ENCODE measurements at places on chromosomes 12 and 14.

- DNase-seq: no peak
These were observed 136.1 kb downstream of the KICS2 start for GRCh38 chr12:64085996-64086395.

- DNase-seq: no peak
These were observed 24.6 kb upstream of the NCOR2 start for GRCh38 chr12:124592050-124592449.

GRCh38 chr12:84603484-84604248 lies 308.9 kb downstream of the SLC6A15 start:
- no peak for DNase-seq

DNA sequence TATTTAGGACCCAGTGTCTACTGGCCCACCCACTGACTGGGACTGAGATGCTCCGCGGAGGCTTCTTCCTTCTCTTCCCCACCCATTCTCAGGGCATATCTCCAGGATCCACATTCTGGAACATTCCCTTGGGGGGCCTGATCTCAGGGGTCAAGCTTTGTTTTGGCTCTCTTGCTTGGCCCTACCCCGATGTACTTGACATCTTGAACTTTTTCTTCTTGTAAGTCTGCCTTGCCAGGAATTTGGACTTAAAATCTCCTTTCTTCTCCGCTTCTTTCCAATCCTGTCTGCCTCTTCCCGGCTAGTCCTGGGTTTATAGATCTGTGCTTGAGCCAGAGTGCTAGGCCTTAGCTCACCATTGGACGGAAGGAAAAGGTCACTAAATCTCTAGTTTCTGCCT lies 22.1 kb downstream of the DACT1 start:
- DNase-seq: no peak

- DNase-seq: no peak
These were observed 79.7 kb upstream of the REP15 start for GRCh38 chr12:27616356-27617142.

GRCh38 chr12:106179086-106179485 lies 40.3 kb upstream of the NUAK1 start:
- DNase-seq: no peak

GRCh38 chr12:32739279-32739678 lies 16.4 kb downstream of the YARS2 start:
- no peak for DNase-seq

DNA sequence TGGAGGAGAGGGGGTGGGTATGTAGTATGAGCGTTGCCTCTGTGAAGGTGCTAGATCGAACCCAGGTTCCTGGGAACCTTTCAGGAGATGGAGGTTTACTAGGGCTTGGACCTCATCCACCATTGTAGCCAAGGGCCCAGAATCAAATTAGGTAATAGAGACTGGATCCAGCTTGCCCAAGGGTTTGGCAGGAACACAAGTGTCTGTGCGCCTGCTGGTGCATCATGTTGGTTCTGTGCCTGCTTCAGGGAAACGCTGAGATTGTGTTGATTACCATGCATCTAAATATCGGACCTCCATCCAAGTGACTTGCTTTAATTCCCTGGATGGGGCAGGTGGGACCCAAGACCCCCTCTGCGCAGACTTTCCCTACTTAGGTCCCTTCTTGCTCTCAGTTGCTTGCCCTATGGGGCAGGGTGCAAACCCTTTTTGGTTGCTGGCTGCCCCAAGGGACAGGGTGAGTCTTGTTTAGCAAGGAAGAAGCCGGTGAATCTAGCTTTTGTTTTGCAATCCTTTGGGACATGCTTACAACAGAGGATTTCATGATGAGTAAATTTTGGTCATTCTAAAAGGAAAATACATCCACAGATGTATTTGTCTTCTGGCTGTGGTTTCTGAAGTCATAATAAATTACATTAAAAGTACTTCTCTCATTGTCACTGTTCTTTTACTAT lies 189.8 kb upstream of the PRICKLE1 start:
- DNase-seq: no peak

GRCh38 chr14:34219661-34220377 lies 242.2 kb downstream of the SPTSSA start:
- no peak for DNase-seq

DNA sequence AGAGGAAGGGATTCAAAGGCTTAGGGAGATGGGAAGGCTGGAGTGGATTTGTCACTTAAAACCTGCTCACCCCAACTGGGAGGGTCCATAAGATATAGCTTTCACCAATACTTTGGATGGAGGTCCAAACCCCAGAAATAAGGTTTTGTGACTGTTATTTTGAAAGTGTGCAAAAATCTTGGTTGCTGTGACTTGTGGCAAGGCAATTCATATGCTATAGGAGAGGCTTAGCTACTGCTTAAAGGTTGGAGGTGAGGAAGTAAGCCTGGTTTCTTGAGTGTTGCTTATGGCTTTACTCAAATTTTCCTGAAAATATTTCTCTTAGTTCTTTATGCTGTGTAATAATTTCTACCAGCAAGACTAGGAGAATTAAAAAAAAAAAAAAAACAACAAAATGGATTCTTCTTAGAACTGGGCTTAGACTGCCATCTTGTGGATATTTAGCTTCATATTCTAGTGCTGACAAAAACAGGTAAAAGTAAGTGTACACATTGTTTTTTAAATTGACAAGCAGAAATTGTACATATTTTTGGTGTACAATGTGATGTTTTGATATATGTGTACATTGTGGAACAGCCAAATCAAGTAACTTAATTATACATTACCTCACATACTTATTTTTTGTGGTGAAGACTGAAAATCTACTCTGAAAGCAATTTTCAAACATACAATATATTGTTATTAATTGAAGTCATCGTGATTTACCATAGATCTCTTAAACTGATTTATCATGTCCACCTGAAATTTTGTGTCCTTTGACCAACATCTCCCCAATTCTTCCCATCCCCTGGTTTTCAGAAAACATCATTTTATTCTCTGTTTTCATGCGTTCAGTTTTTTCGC lies 23.0 kb downstream of the PDE6H start:
- DNase-seq: no peak

DNA sequence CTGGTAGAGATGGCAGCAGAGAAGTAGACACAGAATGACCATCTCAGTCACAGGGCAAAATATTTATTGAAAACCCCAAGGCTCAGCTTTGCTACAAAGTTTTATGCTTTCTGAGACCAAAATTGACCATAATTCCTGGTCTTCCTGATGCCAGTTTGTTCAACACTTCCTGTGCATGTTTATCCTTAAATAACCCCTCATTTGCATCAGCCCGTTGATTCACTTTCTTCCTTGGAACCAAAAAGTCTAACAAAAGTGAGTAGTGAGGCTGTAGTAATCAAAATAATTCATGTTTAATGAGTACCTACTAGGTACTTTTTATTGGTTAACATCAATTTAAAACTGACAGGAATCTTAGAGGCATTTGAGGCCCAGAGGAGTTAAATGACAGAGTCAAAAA lies 51.7 kb downstream of the TRHDE start:
- DNase-seq: no peak

GRCh38 chr14:100900837-100901390 lies 2.6 kb downstream of the RTL1 start:
- no peak for DNase-seq

GRCh38 chr12:131637986-131638385 lies 72.9 kb upstream of the SFSWAP start:
- no peak for DNase-seq

DNA sequence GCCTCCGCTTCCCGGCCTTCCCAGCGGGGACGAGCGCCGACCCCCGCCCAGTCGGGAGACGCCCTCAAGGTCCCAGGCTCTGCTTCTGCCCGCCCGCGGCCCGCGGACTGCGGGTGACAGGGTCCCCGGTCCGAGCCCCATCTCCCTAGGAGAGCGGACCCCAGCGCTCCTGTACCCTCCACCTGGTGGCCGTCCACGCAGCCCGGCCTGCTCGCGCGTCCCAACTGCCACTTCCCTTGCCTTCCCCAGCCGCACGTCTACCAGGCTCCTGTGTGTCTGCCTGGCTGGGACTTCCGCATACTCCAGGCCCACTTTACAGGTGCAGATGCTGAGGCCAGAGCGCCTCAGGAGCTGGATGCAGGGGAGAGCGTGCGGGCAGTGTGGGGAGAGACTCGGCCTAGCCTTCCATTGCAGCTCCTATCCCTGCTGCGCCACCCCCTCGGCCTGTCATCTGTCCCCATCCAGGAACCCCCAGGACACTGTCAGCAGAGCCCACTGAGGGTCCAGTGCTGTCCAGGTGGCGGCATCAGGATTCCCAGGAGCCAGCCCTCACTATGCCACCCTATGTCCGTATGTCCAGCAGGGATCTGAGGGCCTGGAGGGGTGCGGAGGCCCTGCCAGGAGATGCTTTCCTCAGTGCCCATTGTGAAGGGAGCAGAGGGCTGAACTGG lies 8.0 kb upstream of the ANKRD9 start:
- DNase-seq: no peak

- no peak for DNase-seq
These were observed 32.6 kb downstream of the PPP2R5E start for GRCh38 chr14:63510538-63510937.

DNA sequence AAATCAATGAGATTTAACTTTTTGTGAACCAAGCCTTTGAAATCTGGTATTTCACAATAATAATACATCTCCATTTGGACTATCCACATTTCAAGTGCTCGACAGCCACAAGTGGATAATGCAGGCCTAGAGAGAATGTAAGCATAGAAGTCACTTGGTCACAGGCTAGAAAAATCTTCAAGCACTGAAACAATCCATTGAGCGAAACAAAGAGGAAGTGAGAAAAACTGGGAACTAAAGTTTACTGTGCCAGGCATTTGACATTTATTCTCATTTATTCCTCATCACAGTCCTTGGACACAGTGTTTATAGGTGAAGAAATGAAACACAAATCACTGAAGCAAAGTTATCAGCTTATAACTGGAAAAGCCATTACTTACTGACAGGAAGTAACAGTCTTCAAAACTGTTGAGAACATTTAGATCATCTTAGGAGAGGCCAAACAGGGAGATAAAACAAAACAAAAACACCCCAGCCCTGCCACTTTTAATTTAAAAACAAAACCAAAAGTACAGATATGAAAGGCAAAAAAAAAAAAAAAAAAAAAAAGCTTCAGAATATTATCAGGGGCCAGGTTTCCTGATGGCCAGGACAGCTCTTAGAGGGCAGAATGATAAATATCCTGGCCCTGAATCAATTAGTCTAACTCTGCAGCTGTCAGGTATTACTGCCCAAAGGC lies 29.2 kb downstream of the GNS start:
- no peak for DNase-seq

GRCh38 chr14:76305268-76305826 lies 70.6 kb upstream of the ESRRB start:
- DNase-seq: no peak

- DNase-seq: no peak
These were observed 51.1 kb downstream of the TMEM260 start for GRCh38 chr14:56630707-56631106.

DNA sequence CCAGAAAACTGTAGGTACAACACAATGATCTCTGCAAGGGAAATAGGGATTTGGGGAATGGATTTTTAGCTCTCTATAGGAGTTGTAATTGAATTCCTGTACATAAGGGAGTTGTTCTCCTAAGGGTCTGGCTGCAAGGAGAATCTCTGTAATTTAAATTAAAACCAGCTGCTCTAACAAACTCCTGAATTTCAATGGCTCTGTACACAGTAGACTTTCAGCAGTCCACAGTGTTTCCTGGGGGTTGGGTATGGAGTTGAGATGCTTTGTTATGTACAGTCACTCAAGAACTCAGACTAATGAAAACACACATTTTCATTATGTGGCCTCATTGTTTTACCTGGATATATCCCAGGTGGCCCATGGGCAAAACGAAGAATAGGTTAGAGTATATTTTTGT lies 93.2 kb downstream of the NAV3 start:
- no peak for DNase-seq

DNA sequence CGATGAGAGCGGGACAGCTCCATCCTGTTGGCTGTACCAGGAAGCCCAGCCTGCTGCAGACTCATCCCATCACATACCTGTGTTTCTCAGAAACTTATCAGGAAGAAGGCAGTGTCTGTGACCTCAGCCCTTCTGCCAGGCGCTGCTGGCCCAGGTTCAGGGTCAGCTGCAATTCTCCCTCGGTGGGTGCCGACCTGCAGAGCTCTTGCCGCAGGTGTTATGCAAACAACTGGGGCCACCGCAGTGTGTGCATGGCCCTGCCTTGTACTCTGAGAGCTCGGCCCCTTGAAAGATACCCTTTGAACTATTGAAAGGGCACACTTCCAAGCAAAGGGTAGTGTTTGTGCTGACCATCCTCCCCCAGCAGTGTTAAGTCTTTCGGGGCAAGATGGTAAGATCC lies 322.2 kb upstream of the DIO3 start:
- no peak for DNase-seq

- DNase-seq: no peak
These were observed 6.0 kb downstream of the KRT2 start for GRCh38 chr12:52645982-52646381.

DNA sequence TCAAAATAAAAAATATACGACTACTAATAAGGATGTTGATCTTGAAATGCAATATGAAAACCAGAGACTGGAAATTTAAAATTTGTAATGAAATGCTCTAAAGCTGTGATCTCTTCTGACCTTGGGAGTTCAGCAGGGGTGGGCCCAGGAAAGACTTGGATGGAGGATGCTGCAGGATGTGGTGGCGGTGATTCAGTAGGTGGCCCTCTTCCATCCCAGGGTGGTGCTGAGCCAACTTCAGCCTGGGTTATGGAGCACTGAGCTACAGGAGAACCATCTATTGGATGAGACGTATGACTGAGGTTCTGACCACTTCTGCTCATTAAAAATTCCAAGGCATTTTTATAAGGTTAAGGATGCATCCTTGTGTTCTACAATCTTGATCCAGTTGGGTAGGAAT lies 6.9 kb upstream of the PDE3A start:
- DNase-seq: no peak

GRCh38 chr14:70788898-70789297 lies 20.4 kb downstream of the MAP3K9 start:
- no peak for DNase-seq

DNA sequence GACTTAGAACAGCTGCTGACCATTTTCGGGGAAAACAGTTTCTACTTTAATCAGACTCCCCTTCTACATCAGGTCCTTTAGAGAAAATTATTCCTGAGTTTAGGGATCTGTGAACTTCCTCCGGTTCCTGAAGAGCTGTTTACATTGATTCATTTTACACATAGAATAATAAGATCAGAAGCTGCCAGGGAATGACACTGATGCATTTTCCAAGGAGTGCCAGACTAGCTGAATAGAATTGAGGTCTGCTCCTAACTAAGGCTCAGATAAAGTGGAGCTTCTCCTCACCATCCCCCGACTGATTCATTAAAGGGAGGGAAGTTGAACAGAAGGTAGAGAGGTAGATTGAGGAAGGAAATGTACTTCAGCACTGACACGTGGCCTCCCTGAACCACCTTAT lies 41.9 kb upstream of the PSMA6 start:
- no peak for DNase-seq

All from stimulated activated CD8-positive, alpha-beta memory T cell treated with anti-CD3 and anti-CD28 coated beads, Interleukin-4, amount 100 ng/mL, for 4 hours (primary cell).